AML-193 (cell line): ENCODE measurements at places on chromosomes 3 and 15.

GRCh38 chr3:139994891-139995290 is 59.9 kb downstream of the CLSTN2 start:
- no peak for DNase-seq

DNA sequence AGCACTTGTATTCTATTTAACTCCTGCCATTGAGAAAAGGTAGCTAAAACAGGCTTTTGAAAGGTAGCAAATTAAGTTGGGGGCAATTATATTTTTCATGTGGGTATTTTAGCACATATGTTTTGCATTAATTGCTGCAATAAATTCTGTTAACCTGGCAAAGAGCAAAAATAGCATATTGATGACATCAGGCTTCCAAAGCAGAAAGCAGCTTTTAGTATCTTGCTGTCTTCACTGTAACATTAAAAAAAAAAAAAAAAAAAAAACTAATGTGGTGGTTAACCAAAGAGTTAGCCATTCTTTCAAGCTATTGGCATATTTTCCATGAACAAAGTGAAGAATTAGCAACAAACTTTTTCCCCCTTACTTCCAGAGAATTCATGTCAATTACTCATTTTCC is 9.1 kb downstream of the EPHA3 start:
- DNase-seq, result no peak

GRCh38 chr3:11096266-11097139 is 57.8 kb upstream of the HRH1 start:
- peak; percentile 70 for DNase-seq

GRCh38 chr3:126083511-126083912 is 412 bp downstream of the SLC41A3 start:
- peak; percentile 26 for DNase-seq

- DNase-seq, result no peak
These were observed 273.5 kb downstream of the AGBL1 start for GRCh38 chr15:86353213-86353612.

GRCh38 chr3:151227807-151228665 is 25.0 kb upstream of the GPR171 start:
- DNase-seq, result peak; percentile 56

GRCh38 chr15:72932472-72932871 is 119.8 kb upstream of the NEO1 start:
- DNase-seq, result no peak

DNA sequence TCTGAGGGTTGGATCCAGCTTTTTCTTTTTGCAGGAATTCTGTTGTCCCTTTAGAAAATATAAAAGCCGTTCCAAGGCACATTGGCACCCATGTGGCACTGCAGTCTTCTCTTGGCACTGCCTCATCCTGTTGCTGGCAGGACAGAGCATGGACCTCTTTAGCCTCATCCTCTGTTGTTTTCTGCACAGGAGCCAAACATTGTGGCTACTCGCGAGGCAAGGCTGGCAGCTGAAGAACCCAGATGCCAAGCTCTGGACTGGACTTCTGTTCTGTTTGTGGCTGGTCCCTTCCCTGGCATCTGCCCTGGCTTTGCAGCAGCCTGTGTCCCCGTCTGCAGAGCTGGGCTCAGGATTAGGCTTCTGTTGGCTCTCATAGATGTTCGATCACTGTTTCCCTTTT is 224.7 kb upstream of the TBC1D5 start:
- no peak for DNase-seq

- no peak for DNase-seq
These were observed 67.0 kb downstream of the DAPK2 start for GRCh38 chr15:63979262-63979793.

DNA sequence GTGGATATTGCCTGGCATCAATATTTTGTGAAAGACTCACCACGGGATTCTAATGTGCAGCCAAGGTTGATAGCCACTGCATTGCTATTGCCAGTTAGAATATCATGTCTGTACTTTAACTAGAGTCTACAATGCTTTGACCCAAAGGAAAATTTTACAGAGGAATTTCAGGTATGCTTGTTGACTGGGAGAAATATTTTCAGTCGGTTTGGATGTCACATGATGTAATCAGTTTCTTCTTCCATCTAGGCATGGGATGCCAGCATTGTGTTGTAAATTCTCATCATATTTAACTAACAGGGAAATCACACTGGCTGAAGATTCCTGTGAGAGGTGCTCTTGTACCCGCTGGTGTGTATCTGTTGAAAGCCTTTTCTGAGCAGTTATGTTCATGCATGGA is 508.9 kb upstream of the ADAMTS9 start:
- DNase-seq, result no peak

DNA sequence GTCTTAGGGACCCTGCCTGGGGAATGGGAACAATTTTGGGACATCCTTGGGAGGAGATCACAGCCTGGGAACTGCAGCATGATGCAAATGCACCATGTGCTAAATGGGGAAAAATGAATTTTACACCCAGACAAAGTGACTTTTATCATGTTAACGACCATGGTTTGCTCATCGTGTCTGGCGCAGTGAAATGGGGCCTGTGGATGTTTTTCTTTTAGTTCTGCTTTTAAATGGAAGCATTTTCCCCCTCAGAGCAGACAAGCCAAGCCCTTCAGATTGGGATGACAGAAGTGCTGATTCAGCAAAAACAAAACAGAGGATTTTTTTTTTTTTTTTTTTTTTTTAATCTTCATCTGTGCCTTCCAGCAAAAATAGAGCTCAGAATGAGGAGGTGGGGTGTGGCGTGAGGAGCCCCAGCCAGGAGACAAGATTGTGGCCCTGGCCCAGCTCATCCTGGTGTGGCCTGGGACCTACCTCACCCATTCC is 14.3 kb upstream of the CACNA2D2 start:
- DNase-seq, result no peak

DNA sequence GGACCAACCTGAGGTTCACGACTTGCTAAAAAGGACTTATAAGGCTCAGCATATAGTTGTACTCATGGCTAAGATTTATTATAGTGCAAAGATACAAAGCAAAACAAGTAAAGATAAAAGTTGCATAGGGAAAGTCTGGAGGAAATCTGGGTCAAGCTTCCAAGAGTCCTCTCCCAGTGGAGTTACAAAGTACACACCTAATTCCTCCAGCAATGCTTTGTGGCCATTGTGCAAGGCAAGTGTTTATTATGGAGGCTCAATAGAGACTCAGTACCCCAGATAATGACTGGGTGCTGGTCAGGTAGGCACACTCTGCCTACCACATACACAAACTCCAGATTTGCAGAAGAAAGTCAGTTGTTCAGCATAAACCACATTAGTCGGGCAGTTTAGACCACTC is 22.9 kb downstream of the LNP1 start:
- no peak for DNase-seq

GRCh38 chr15:31387092-31387478 is 60.5 kb downstream of the KLF13 start:
- no peak for DNase-seq

DNA sequence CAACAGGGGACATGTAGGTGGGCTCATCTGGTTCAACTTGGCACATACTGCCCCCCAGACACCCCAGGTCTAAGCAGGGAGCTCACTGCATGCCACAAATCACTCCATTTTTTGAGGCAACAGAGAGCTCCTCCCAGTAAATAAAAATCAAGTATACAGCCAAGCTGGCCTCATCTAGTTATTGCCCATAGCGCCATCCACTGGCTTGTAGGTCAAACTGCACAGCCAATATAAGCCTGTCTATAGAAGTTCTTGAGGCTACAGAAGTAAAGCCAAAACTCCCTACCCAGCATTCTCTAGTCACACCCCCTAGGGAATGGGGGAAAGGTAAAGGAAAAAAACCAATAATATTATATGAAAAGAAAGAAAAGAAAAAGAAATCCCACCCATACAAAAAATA is 453.7 kb downstream of the ZNF385D start:
- no peak for DNase-seq

DNA sequence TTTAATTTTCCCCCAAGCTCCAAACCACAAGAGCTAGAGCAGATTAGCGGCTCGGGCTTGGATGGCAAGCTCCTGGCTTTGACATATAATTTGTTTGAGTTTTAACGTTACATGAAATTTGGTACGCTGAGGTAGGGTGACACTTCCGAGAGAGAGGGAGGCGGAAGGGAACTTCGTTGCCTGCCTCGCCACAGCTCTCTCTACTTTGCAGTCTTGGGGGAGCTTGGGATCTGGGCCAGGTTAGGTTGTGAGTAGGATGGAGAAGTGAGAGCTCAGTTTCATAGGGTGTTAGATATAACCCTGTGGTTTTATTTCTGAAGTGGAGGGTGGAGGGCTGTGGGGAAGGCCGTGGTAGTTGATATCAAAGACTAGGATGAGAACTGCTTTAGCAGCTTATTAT is 39.7 kb downstream of the LRTM1 start:
- DNase-seq, result no peak

GRCh38 chr15:58241872-58242271 is 103.7 kb downstream of the AQP9 start:
- no peak for DNase-seq

DNA sequence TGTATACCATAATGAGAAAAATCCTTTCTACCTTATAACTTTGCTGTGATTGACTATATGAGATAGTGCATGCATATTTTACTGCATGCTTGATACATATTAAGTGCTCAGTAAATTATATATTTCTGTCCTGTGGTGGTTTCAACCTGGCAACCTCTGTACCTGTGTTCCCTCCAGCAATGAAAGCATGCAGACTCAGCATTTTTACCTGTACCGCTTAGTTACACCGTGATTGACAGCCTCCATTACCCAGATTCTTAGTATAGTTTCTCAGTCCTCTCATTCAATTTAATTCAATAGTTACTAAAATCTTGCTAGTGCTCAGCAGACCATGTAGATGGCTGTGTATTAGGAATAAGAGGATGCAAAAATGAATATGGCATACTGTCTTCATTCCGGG is 386.0 kb downstream of the EPHA6 start:
- no peak for DNase-seq

DNA sequence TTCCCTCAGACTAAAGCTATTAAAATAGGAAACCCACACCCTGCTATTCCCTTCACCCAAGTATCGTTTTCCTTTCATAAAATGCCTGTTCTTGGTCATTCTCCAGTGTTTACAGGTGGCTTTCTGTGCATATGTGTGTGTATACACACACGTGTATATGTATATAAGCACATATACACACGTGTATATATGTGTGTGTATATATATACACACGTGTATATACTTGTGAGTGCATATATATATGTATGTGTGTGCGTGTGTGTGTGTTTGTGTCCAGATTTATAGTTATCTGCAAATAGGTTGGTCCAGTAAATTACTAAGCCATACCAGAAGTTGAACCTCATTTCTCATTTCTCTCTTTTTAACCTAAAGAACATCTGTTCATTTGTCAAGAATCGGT is 15.7 kb upstream of the TEX9 start:
- DNase-seq, result no peak
